Cortex of kidney (tissue), 1 donor: ENCODE measurements at places on chromosomes 6 and 20.

- no peak for DNase-seq
These were observed 16.0 kb upstream of the ZNF831 start for GRCh38 chr20:59147586-59147985.

- no peak for DNase-seq
These were observed 544 bp downstream of the SMIM29 start for GRCh38 chr6:34248198-34248726.

- DNase-seq, result no peak
These were observed 12.3 kb upstream of the ASF1A start for GRCh38 chr6:118881440-118882313.

GRCh38 chr20:40774252-40774651 is 85.2 kb upstream of the MAFB start:
- no peak for DNase-seq

DNA sequence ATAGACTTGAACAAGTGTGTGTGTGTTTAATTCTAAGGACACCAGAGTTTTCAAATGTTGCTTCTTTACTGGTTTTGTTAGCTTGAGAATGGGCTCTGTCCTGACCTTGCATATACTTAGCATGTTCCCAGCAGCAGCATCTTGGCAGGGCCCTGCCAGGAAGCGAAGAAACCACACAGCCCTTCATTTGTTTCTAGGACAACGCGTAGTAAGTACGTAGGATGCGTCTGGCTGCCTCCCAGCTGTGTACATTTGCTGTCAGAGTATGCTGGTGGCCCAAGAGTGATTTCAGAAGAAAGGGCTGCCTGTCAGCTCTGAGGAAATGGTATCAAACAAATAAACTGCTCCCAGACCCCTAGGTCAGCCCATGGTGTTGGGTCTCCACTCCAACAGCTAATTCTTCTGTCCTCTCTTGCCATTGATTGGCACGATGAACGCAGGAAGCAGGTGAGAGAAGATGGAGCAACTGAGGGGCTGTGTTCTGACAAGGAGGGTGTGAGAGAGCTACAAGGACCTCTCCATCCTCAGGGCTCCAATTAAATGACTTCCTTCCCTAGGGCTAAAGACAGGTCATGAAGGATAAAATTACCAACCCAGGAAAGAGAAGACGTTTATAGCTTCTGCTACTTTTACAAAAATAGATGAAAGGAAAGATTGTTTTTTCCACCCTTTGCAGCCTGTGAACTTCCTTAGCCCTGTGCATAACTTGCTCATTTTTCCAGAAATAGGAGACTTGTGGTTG is 55.9 kb upstream of the HDDC2 start:
- no peak for DNase-seq
